ENCODE measurements at places on chromosomes 12 and 14.

GRCh38 chr14:68106905-68107304 is 287.3 kb downstream of the RAD51B start:
- no peak for DNase-seq

- DNase-seq: no peak
Observed at GRCh38 chr12:113907446-113908180, 58.5 kb downstream of the RBM19 start.

- DNase-seq: no peak
Observed at GRCh38 chr12:128755566-128755965, 68.2 kb downstream of the SLC15A4 start.

- no peak for DNase-seq
Observed at GRCh38 chr12:42541965-42542364, 47.6 kb downstream of the PRICKLE1 start.

DNA sequence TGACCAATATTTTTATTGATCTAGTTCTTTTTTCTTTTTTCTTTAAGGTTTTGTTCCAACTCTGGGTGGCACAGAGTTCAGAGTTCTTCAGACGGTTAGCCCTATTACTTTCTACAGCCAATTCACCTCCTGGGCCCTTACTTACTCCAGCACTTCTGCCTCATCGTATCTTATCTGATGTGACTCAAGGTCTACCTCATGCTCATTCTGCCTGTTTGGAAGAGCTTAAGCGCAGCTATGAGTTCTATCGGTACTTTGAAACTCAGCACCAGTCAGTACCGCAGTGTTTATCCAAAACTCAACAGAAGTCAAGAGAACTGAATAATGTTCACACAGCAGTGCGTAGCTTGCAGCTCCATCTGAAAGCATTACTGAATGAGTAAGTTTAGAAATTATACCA is 64.7 kb downstream of the VEZT start:
- no peak for DNase-seq

DNA sequence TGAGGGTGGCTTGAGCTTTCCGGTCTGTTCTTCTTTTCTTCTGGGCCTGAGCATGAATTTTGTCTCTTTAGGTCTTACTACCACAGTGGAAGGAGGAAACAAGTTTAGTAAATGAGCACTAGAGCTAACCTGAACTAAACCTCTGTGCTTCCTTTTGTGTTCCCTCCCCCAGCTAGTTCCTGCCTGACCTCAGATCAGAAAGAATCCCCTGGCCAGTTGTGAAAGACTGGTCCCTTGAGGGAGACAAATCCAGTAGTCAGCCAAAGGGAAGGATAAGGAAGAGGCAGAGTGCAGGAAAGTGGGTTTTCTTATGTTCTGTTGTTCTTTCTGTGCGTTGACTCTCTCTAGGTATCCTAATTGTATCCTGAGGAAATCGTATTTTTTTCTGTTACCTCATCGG is 17.5 kb downstream of the ZNF664 start:
- no peak for DNase-seq

GRCh38 chr14:83019744-83020414 is 1486.2 kb upstream of the SEL1L start:
- no peak for DNase-seq

GRCh38 chr12:18430425-18431048 is 169.2 kb downstream of the PIK3C2G start:
- no peak for DNase-seq

GRCh38 chr12:98296462-98297079 is 218.8 kb upstream of the TMPO start:
- no peak for DNase-seq

DNA sequence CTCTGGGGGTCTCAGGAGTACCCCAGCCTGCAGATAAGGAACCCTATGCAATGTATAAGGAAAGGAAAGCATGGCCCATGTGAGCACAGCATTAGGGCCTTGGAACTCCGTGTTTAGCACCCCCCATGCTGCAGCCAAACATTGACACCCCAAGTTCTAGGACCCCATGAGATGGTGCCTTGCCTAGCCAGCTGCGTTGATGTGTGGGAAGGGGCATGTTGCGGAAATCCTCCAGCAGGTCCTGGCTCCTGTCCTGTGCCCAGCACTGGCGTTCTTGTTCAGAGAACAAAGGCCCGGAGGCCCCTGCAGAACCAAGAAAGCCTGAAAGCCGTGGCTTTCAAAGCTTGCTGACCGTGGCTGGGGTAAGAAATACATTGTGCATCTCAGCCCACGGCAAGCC is 99.4 kb upstream of the DIO3 start:
- no peak for DNase-seq

DNA sequence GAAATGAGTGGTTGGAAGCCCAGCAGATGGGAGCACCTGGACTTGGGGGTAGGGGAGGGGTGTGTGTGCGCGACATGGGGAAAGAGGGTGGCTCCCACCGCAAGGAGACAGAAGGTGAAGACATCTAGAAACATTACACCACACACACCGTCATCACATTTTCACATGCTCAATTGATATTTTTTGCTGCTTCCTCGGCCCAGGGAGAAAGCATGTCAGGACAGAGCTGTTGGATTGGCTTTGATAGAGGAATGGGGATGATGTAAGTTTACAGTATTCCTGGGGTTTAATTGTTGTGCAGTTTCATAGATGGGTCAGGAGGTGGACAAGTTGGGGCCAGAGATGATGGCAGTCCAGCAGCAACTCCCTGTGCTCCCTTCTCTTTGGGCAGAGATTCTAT is 9.2 kb downstream of the GABARAPL1 start:
- DNase-seq: no peak

DNA sequence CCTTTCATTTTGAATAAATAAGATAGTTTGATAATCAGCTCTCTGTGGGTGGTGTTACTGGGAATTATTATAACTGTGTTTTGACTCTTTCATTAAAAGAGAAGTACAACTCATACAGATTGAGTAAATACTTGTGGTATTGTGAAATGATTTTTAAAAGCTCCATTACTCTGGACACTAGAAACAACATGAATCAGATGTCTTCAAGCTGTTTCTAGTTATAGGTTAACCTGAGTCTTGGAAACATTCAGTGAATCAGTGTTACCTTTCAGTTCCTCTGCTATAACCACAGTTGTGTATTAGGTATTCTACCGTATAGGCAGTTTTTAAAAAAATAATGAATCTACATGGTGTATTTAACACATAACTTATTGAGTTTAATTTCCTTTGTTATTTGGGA is 128.4 kb upstream of the SSTR1 start:
- DNase-seq: no peak

DNA sequence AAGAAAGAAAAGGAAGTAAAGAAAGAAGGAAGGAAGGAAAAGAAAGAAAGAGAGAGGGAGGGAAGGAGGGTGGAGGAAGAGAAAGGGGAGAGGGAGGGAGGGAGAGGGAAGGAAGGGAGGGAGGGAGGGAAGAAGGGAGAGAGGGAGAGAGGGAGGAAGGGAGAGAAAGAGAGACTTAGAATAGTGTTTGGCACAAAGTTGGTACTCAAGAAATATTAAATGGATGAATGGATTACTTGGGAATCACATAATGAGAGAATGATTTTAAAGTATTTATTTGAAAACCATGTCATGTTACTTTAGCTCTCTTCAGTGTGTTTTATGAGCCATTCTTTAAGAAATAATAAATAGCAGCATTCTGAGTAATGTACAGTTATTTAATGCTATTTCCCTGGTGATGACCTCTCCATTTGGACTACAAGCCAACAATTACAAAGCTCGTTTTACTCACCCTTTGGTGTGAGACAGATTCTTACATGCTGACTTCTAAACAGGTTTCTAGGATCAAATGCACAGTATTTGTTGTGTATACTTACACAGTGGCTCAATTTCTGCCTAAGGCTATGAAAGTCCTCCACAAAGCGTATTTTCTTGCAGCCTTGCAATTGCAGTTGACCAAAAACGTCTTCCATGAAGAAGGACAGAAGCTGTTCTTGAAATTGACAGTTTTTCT is 861 bp downstream of the IL26 start:
- DNase-seq: no peak

- DNase-seq: no peak
Observed at GRCh38 chr12:108305520-108305919, 33.6 kb downstream of the CMKLR1 start.

DNA sequence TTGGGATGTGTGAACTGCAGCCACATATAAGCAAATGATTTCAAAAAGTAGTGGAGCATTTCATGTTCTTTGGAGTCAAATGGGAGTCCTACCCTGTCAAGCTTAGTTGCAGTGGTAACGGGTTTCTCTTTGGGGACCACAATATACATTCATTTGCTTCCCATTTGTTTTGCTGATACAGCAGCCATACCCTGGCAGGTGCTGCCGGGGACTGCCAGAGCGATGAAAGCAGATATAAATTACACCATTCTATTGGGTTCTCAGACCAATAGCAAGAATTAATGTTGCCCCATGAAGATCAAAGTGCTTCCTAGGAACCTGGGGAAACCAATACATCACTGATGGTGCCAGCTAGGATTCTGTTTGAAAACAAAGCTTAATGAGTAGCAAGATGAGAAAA is 1621.5 kb upstream of the FLRT2 start:
- no peak for DNase-seq

DNA sequence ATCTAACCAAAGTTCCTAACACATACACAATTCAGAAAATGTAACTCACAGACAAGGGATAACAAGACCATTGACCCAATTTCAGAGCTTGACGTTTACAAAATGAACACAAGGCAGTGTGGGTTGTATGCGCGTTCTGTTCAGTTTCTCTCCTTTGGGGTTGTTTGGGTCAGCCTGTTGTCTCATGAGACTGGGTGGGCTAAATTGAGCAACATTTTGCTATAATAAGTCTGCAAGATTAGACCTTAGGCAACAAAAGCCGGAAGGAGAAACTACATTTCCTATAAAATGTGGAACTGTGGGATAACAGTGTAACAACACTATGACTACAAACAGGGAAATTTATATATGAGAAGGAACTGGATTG is 18.8 kb upstream of the LTA4H start:
- no peak for DNase-seq

DNA sequence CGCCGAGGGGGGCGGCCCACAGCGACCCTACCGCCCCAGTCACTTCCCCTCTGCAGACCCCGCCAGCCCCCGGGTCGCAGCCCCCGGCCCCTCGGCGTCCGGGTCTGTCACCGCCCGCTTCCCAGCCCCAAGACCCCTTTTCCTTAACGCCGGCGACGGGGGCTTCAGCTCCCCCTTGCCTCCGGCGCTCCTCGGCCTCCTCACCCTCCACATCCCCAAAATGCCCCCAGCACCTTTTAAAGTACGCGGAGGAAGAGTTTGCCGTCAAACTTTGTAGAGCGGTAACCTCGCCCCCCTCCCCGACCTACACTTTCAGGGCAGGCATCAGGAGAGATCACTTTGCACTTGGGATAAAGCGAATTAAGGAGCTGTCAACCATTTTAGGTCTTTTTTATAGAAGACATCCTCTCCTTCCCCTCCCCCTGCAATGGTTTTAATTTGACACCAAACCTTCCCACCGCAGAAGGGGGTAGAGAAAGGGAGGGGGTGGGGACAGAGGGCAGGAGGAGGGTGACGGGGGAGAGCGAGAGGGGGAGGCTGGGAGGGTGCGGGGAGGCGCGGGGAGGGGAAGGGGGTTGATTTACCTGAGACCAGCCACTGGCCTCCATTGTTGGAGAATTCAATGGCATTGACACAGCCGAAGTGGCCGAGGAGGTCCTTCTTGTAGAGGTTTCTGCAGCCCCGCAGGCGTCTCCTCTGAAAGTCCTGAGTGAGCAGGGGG is 578 bp downstream of the DCAF5 start:
- DNase-seq: peak; percentile 73

- no peak for DNase-seq
Observed at GRCh38 chr12:15216036-15216889, 5.0 kb downstream of the RERG start.

GRCh38 chr12:92624236-92624635 is 78.6 kb upstream of the PLEKHG7 start:
- DNase-seq: no peak

GRCh38 chr12:94925729-94926128 is 77.8 kb downstream of the NDUFA12 start:
- no peak for DNase-seq

- DNase-seq: peak; percentile 53
Observed at GRCh38 chr12:31928246-31929026, 30.8 kb upstream of the RESF1 start.

- no peak for DNase-seq
Observed at GRCh38 chr14:63893701-63894458, 41.1 kb downstream of the SYNE2 start.

DNA sequence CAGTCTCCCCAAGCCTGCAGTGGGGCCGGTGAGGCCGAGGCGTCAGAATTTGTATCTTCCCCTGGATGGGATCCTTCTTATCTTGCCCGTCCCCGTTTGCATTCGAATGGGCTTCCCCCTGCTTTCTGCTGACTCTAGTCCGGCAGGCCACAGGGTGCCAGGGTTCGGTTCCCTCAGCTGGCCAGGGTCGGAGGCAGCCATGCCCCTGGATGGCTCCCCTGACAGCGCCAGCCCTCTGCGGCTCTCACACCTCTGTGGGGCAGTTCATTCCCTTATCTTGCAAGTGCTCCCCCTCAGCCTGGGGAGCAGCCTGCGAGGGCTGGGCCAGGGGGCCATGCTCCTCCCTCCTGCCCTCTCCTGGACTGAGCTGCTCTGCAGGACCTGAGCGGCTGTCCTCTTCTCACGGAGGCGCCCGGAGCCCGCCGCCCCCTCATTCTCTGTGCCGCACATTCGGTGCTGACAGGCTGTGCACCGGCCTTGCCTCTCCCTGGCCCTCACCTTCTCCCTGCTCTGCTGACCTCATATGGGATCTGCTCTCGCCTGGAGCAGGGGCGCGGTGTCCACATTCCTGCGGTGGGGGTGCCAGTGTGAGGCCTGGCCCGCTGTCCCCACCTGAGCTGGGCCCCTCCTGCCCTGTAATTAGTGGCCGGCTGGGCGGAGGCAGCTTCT is 32.8 kb downstream of the KIF26A start:
- DNase-seq: no peak

- peak; percentile 58 for DNase-seq
Observed at GRCh38 chr12:28223858-28224257, 33.6 kb downstream of the CCDC91 start.

DNA sequence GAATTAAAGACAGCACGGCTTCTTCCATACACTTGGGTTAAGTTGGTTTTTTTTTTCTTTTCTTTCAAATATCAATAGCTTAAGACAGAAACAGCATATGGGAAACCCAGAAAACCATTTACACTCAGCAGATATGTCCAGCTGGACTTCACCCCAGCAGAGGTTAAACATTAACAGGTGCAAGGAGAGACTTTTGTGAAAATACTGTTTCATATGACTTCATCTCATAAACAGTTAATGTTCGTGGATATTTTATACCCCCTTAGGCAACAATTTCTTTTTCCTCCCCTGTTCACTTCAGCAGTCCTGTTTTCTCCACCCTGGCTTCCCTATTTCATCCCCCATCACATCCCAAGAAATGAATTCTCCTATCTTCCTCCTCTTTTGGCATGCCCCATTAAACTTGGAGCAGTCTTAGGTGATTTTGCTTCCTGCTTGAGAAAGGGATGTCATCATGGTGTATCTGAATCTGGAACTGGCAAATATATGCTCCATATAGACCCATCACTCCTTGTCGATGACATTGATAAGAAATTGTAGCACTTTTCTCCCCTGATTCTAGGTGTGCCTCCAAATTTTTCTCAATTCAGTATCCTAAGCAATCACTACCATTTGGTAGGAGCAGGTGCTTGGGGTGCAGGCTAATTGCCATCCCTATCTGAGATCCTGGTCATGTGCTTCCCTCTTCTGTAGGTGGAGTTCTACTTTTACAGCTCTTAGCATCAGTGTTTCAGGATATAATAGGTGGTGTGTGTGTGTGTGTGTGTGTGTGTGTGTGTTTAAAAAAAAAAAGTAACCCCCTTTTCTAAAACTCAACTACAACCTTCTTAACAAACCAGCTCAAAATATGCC is 67.9 kb downstream of the BMP4 start:
- DNase-seq: no peak

GRCh38 chr12:30573145-30573544 is 122.5 kb downstream of the IPO8 start:
- DNase-seq: no peak

- no peak for DNase-seq
Observed at GRCh38 chr12:68903511-68903910, 29.5 kb downstream of the CPM start.

Measured in activated CD8-positive, alpha-beta memory T cell treated with anti-CD3 and anti-CD28 coated beads, Interleukin-2, amount 10 ng/mL, durations not matched to agents 7 days and 5 days (primary cell).